Lung (tissue), 17 donors: ENCODE measurements at places on chromosomes 4 and X. TPM values are rescaled to one million over a fixed set of nuclear protein-coding genes. Genes with fewer than 3 reads are reported as not detected.

Gene DNAAF6
- 2.7 TPM for polyA plus RNA-seq

Gene PCDH10
- polyA plus RNA-seq, result 0.14 TPM

Gene C1QTNF7
- polyA plus RNA-seq, result 0.38 TPM

Gene TSPAN6
- 11.7 TPM for polyA plus RNA-seq

Gene RHOXF1
- 0.37 TPM for polyA plus RNA-seq

Gene CXCL6
- polyA plus RNA-seq, result 21.5 TPM

DNA sequence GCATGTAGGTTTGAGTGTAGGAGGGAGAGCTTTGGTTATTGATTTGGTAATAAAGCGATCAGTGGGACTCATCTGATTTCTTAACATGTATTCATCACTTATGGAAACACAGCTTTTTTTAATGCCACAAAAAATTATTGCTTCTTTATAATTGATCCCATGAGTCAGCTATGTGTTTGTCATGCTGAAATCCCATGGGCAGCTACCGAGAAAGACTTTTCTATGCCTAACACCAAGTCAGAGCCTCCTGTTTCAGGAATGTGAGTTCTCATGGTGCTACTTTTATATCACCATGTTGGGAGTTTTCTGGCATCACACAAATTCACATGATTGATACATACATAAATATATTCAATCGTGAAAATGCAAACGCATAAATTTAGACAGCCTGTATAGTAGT lies 165.7 kb downstream of the RAPGEF2 start:
- DNase-seq, result no peak
- H3K36me3 ChIP-seq, result no peaks in the 10 kb centered on the region
- H3K27ac ChIP-seq, result no peak overlapping the region
- no peak overlapping the region for H3K4me3 ChIP-seq

DNA sequence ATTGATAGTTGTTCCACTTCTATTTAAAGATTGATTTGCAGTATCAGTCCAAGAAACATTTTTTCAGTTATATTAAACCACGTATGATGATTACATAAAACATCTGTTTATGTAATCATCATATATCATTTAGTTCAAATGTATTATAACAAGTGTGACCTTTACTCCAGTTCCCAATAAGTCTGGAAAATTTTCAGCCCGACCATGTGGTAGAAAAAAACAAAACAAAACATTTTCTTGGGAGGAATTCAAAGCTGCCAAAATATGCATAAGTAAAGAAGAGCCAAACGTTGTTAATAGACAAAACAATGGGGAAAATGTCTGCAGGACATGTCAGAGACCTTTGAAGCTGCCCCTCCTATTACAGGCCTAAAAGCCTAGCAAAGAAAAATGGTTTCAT lies 709.1 kb downstream of the FAT4 start:
- no peak overlapping the region for H3K4me3 ChIP-seq
- DNase-seq, result peak; percentile 13
- H3K27me3 ChIP-seq, result no peaks in the 10 kb centered on the region
- H3K4me1 ChIP-seq, result peaks cover 23% of the 10 kb centered on the region

DNA sequence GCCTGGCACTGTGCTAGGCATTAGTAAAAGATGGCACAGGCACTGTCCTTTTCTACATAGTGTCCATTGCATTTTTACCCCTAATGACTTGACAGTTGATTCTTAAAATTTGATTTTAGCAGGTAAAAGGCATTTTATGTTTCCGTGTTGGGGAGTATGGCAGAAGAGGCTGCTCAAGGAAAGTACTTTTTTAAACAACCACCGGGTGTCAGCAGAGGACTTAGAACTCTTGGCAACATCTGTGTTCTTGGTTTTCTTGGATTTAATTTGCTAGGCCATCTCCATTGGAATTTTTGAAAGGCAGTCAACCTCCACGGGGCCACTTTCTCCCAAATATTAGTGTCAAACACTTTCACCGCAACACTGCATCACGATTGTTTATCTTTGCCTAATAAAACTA lies 102.9 kb downstream of the TSPAN7 start:
- H3K27ac ChIP-seq, result no peak overlapping the region
- H3K4me1 ChIP-seq, result no peaks in the 10 kb centered on the region
- H3K36me3 ChIP-seq, result no peaks in the 10 kb centered on the region

DNA sequence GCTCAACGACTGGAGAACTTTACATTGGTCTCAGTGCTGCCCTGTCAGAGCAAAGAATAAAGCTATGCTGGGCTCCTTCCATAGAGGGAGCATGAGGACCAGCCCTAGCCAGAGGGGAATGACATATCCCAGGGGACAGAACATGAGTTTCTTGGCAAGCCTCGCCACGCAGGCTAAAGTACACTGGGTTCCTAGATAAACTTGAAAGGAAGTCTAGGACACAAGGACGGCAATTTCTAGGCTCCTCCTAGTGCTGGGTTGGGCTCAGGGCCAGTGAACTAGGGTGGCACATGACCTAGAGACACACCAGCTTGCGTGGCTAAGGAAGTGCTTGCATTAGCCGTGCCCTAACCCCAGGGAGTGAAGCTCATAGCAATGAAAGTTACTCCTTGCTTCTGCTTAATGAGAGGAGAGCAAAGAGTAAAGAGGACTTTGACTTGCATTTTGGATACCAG lies 141.0 kb downstream of the MAB21L2 start:
- peak overlapping the region; percentile 18 for H3K27ac ChIP-seq
- DNase-seq, result peak; percentile 18
- H3K4me1 ChIP-seq, result peaks cover 19% of the 10 kb centered on the region

GRCh38 chrX:36986231-36986630 lies 21.9 kb upstream of the FAM47C start:
- no peaks in the 10 kb centered on the region for H3K36me3 ChIP-seq
- no peak overlapping the region for H3K4me3 ChIP-seq

DNA sequence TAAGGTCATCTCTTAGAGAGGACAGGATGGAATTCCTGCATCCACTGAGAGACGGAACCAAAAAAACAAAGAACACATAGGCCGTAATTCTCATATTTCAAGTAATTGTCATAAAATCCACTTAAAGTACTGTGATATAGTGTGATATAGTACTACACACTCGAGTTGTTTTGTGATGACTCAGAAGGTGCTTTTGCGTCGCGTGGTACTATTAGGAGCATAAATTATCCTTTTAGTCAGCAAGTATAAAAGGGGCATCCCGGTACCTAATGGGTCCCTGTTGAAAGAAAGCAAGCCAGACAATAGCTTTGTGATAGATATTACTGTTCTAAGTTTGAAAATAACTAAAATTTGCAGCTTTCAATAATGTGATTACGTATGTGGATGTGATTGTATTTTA lies 55.3 kb downstream of the GPR143 start:
- DNase-seq, result no peak
- H3K36me3 ChIP-seq, result peaks cover 12% of the 10 kb centered on the region
- no peak overlapping the region for H3K27ac ChIP-seq
- no peaks in the 10 kb centered on the region for H3K4me1 ChIP-seq

- no peaks in the 10 kb centered on the region for H3K36me3 ChIP-seq
- H3K4me3 ChIP-seq, result no peak overlapping the region
- peaks cover 26% of the 10 kb centered on the region for H3K27me3 ChIP-seq
Measured at GRCh38 chrX:114028907-114029662, 554.8 kb upstream of the HTR2C start.

GRCh38 chr4:94979621-94980020 lies 221.9 kb downstream of the BMPR1B start:
- H3K4me1 ChIP-seq, result no peaks in the 10 kb centered on the region
- H3K27me3 ChIP-seq, result no peaks in the 10 kb centered on the region
- DNase-seq, result no peak
- H3K36me3 ChIP-seq, result no peaks in the 10 kb centered on the region
- no peak overlapping the region for H3K27ac ChIP-seq
- H3K4me3 ChIP-seq, result no peak overlapping the region

DNA sequence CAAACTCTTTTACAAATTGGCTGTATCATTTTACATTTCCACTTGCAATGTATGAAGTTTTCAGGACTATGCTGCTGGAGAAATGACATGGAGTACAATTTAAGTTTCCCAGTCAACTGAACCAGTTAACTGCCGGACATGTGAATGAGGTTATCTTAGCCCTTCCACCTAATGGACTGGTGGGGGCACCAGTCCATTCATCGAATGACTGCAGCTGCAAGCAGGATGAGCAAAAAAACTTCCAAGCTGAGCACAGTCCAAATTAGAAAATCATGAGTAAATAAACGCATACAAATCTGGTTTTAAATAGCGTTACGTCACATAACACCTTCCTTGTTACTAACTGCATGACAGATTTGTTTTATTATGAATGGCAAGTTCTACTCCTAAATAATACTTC lies 1131.5 kb downstream of the PCDH18 start:
- no peak for DNase-seq
- H3K27ac ChIP-seq, result no peak overlapping the region
- no peaks in the 10 kb centered on the region for H3K27me3 ChIP-seq
- H3K4me1 ChIP-seq, result no peaks in the 10 kb centered on the region
- no peaks in the 10 kb centered on the region for H3K36me3 ChIP-seq
- no peak overlapping the region for H3K4me3 ChIP-seq

DNA sequence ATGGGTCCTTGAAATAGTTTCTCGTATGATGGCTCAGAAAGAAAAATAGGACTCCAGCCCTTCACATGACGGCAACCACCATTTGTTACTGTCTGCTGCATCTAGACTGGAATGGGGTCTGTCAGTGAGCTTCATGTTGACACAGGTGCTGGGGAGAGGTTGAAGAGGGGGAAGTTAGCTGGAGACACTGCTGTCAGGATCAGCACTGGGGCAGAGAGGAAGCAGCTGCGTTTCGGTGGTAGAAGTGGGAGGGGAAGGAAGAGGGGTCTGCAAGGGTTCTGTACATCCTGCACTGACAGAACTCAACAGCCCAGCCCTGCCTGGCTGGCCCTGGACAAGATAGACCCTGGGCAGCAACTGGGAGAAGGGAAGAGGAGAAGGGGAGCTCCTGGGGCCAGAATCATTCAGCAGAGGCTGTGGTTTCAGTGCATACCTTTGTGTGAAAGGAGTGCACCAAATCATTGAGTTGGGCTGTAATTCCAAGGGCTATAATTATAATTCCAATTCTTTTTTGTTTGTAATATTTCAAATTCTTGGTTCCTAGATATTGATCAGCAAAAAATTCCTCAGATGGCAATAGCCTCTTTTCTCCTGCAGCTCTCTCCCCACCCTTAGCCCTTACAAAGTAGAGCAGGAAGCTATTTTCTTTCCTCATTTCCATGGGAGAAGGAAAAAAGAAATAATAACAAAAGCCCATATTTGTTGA lies 119.4 kb upstream of the C1GALT1C1 start:
- H3K4me1 ChIP-seq, result no peaks in the 10 kb centered on the region
- no peak overlapping the region for H3K4me3 ChIP-seq
- no peaks in the 10 kb centered on the region for H3K27me3 ChIP-seq
- H3K27ac ChIP-seq, result no peak overlapping the region
- no peaks in the 10 kb centered on the region for H3K36me3 ChIP-seq
- DNase-seq, result peak; percentile 18

DNA sequence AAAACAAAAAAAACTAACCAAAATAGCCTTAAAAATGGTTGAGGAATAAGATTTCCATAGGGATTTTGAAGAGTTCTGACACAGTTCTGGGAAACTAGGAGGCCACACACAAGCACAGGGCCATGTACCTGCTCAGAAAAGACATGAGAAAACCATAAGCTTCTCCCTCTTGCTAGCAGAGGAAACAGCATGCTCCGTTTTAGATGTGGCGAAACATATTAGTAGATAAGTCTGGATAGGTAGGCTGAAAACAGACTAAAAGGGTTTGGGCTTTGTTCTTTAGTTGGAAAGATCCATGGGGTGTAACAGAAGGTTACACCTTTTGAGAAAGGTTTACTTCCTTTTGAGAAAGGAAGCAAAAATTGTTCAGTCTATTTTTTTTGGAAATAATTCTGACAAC lies 10.9 kb downstream of the VSIG4 start:
- no peaks in the 10 kb centered on the region for H3K36me3 ChIP-seq
- no peak overlapping the region for H3K27ac ChIP-seq
- no peak for DNase-seq
- H3K4me1 ChIP-seq, result no peaks in the 10 kb centered on the region
- H3K4me3 ChIP-seq, result no peak overlapping the region
- H3K27me3 ChIP-seq, result peaks cover 2% of the 10 kb centered on the region

GRCh38 chrX:149948016-149948415 lies 9.7 kb upstream of the EOLA2 start:
- H3K4me1 ChIP-seq, result no peaks in the 10 kb centered on the region
- no peak overlapping the region for H3K4me3 ChIP-seq
- H3K27ac ChIP-seq, result no peak overlapping the region
- no peaks in the 10 kb centered on the region for H3K27me3 ChIP-seq
- H3K36me3 ChIP-seq, result peaks cover 3% of the 10 kb centered on the region

DNA sequence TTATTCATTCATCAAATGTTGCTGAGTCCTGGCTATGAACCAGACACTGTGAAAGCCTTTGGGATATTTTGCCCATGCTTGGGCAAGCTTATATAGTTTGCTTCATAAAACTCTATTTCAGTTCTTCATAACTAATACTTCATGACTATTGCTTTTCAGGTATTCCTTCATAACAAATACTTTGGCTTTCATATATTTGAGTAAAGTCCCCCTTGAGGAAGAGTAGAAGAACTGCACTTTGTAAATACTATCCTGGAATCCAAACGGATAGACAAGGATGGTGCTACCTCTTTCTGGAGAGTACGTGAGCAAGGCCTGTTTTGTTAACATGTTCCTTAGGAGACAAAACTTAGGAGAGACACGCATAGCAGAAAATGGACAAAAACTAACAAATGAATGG lies 1.7 kb upstream of the AFP start:
- H3K27ac ChIP-seq, result no peak overlapping the region
- H3K36me3 ChIP-seq, result no peaks in the 10 kb centered on the region
- no peaks in the 10 kb centered on the region for H3K4me1 ChIP-seq
- H3K27me3 ChIP-seq, result no peaks in the 10 kb centered on the region
- H3K4me3 ChIP-seq, result no peak overlapping the region
- DNase-seq, result no peak

DNA sequence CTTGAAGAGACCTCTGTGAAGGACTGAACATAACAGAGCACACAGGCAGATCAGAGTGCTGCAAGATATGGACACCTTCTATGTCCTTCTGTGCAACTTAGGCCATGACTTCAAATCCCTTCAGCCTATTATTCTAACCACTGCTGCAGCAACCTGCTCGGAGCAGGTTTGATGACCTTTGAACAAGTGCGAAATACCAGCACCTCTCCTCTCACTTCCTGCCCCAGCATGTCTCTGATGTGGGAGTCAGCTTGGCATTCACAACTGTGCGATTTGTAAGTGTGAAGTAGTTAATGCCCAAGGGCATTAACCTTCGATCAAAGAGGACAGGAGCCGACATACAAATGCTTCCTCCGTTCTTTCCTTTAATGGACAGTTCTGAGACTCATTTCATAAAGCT lies 1.6 kb upstream of the EXOC1 start:
- H3K4me1 ChIP-seq, result peaks cover 7% of the 10 kb centered on the region
- H3K27ac ChIP-seq, result no peak overlapping the region
- DNase-seq, result no peak
- H3K27me3 ChIP-seq, result no peaks in the 10 kb centered on the region

DNA sequence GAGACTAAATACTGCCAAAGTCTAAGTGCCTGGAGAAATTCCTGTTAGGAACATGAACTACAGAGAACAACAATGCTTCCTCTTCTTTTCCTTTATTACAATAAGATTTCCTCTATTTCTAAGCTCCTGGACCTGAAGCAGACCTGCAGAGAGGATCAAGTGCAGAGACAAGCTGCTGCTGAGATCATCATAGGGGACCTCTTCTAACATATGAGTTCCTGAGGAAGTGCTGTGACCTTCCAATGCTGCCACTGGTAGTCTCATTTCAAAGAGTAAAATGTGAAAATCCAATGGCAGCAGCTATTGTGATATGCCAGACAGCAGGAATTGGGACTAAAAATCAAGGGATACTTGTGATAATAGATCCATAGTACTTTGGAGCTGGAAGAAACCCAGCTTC lies 28.0 kb downstream of the CCNG2 start:
- H3K36me3 ChIP-seq, result no peaks in the 10 kb centered on the region
- H3K27me3 ChIP-seq, result no peaks in the 10 kb centered on the region

GRCh38 chr4:77600521-77601451 lies 4.8 kb upstream of the CXCL13 start:
- no peaks in the 10 kb centered on the region for H3K27me3 ChIP-seq
- no peaks in the 10 kb centered on the region for H3K4me1 ChIP-seq
- no peaks in the 10 kb centered on the region for H3K36me3 ChIP-seq
- H3K4me3 ChIP-seq, result no peak overlapping the region
- DNase-seq, result peak; percentile 44
- H3K27ac ChIP-seq, result no peak overlapping the region
